ENCODE measurements at places on chromosomes 2 and 18.

- no peak for DNase-seq
Observed at GRCh38 chr18:72407048-72407447, 137.1 kb downstream of the CBLN2 start.

DNA sequence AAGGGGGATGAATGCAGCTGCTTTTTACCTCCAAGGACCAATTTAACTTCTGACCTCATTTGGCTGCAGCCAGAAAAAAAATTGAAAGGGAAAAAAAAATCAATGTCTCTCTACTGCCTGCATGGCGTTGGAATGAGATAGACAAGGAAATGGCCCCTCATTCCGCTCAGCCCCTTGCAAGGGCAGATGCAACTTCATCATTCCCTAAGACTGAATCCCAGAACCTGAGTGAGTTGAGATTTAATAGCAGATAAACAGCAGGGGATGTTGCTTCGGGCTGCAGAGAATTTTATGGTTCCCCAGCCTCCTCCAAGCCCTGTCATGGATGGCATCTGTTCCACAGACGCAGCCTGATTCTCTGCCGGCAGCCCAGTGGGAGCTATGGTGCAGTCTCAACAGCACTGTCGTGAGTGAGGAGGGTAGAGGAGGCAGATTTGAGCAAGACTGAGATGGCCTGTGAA lies 49.0 kb downstream of the CAPN13 start:
- DNase-seq: no peak

DNA sequence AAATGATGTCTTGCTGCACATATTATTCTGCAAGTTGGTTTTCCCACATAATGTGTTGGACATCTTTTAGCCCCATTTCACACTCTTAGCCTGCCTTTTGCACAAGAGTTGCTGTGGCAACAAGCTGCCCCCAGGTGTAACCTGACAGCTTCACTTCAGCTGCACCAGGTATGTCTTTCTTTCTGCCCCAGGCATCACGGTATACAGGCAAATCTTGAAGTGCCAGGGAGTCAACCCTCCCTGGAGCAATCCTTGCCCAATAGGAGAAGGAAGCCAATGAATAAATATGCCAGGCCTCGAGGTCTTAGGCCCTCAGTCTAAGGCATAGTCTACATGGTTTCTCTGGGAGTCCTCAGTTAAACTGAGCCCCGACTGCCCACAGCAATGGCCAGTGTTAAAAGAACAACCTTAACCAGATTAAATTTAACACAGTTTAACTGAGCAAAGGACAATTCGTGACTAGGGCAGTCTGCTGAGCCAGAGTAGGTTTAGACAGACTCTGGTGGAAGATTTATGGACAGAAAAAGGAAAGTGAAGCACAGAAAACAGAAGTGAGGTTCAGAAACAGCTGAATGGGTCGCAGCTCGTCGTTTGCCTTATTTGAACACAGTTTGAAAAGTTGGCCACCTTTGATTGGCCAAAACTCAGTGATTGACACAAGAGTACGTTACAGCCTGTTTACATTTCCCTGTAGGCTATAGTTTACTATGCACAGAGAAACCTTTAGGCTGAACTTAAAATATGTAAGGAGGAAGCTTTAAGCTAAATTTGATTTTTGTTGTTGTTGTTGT lies 32.0 kb upstream of the C1QL2 start:
- DNase-seq: no peak

DNA sequence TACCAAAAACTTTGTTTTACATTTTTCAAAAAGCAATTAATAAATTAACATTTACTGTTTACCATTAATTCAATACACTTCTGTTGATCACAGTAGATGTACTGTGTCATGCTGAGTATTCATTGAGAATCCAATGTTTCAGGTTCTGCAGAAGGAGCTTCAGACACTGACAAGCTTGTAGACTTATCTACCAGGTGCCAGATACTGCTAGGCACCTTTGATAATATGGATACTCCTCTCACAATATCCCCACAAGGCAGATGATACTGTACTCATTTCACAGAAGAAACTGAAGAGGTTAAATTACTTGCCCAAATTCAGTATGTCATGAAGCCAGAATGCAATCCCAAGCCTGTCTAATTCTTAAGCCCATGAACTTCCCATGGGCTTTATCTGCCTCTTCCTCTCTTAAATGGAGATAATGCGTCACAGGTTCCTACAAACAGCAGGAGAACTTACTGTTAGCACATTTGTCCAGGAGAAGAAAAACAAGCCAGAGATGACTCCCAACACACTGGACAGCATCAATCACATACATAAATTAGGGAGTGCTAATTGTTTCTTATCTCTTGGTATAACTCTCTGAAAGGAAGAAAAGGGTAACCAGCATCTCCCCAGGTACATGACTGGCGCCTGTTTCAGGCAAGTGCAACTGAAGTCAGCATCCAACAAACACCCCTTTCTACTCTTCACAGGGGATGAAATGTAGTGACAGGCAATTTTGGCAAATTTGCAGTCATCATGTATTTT lies 27.4 kb downstream of the ITSN2 start:
- DNase-seq: no peak

DNA sequence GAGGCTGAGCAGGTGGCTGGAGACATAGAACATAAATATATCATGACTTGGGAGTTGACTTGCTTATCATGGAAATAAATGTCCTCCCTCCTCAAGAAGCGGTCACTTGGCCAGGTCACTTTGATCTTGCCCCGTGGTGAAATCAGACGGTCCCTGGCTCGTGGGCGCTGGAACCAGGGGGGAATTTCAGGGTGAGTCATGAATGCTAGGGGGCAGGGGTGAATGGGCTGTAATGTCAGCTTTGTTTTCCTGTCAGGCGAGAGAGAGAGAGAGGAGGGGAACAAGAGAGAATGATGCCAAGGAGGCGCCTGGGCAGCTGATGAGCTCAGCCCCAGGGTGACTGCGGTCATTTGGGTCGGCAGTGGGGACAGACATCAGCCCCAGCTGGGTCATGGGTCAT lies 47.7 kb downstream of the RRM2 start:
- DNase-seq: peak; percentile 21

GRCh38 chr2:192265751-192266150 lies 71.0 kb upstream of the TMEFF2 start:
- DNase-seq: no peak

DNA sequence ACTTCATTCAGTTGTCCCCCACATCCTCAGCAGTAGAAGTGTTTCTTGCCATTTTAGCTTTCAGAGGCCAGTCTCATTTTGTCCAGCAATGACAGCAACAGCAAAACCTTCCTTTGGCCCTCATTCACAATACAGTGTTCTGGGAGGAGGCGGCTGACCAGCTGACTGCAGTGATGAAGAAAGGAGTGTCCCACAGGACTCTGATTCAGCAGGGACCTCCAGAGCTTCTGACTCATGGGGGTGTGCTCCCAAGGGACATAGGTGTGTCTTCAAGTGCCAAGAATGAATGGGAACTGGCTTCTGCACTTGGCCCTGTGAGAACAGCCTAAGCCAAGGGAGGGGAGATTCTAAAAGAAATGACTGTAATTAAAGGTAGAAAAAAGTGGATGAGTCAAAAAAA lies 147.0 kb upstream of the PELI1 start:
- DNase-seq: no peak

DNA sequence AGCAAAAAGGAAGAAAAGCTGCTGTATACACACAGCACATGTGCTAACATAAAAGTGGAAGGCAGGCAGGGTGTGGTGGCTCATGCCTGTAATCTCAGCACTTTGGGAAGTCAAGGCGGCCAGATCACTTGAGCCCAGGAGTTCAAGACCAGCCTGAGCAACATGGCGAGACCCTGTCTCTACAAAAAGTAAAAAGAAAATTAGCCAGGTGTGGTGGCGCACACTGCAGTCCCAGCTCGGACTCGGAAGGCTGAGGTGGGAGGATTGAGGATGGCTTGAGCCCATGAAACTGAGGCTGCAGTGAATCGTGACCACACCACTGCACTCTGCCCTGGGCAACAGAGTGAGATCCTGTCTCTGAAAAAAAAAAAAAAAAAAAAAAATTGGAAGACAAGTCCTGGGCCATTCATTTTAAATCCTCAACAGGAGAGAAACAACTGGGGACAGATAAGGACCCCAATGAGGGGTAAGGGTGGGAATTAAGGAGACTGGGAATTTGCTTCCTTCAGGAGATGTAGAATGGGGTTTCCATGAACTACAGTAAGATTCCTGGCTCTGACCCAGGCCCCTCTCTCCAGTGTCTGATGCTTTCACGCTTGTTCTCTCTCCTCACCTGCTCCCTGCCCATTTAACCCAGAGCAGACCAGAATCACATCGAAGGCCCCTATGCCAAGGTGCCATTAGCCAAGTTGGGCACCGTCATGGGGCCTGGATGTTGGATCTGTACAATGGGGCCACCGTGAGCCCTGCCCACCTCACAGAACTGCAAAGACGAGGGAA lies 29.6 kb downstream of the TNS1 start:
- no peak for DNase-seq

DNA sequence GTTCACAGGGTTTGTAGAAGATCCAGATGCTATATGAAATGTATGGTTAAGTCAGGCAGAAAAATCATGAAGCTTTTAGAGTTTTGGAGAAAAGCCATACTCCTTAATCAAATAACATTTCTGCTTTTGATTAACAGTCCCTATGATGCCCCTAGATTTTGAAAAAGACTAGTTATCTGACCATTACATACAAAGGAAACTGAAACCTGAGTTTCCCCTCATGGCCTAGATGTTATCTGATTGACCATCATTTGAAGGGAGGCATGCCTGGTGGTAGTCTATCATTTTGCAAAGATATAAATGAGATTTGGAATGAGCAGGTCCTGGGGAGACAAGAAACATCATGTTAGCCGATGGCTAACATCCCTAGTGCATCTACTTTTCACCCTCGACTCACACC lies 704.3 kb upstream of the FSHR start:
- no peak for DNase-seq

DNA sequence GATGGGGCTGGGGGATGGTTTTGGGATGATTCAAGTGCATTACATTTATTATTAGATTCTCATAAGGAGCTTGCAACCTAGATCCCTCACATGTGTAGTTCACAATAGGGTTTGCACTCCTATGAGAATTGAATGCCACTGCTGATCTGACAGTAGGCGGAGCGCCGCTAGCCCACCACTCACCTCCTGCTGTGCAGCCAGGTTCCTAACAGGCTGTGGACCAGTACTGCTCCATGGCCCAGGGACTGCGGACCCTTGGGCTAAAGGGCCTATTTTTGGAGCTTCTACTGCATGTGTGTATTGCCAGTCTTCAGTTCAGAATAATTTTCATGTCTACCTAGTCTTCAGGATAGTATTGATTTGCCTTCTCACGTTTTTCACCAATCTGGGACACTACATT lies 165.3 kb upstream of the TWIST2 start:
- DNase-seq: no peak

DNA sequence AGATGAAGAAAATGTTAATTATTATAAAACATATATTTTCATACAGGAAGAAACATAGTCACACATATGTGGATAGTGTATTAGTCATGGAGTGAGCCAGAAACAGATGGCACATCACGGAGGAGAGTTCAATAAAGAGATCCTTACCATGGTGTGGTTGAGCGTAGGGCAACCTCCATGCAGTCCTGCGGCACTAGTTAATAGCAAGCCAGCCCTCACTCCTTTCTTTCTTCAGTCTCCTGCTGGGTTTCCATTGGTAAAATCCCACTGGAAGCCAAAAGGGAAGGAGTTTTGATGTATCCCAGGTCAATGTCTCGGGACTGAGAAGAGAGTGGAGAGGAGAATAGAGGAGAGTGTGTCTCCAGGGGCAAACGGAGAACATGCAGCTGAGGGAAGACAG lies 328.1 kb downstream of the NR4A2 start:
- DNase-seq: no peak

- DNase-seq: no peak
Observed at GRCh38 chr2:106270471-106270891, 76.4 kb upstream of the UXS1 start.

DNA sequence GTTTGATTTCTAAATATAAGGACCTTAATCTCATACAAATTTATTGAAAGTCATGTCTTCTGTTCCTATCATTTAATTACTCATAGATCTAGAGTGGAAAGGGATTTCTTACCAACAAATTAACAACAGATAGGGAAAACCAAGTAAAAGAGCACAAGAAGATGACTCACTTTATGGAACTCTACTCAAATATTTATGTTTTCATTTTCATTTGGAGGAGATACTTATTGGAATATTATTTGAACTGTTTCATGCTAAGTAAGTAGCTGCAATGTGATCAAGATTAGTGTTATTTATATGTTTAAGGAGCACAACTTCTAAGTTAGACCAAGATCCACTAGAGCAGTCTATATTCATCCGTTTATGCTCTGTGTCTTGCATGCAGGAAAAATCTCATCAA lies 1.3 kb downstream of the NT5C1B start:
- DNase-seq: no peak

GRCh38 chr2:43367012-43367782 lies 140.8 kb upstream of the ZFP36L2 start:
- DNase-seq: no peak

DNA sequence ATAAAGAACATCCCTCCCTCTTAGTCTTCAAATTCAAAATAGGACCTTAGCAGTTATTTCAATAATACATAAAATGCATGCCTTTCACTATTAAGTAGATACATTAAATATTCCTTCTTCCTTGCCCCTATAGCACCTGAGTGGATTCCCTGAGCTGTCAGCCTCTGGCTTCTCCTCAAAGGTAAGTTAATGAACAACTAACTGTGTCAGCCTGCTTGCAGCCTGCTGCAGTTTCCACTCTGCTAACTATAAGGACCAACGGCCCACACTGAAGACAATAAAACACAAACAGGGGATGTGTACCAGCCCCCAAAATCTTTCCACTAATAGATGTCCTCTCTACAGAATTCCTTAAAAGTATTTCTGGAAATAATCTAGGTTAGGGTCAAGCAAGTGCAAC lies 5.0 kb downstream of the KCTD1 start:
- DNase-seq: no peak

GRCh38 chr2:100895402-100895801 lies 75.5 kb downstream of the NPAS2 start:
- DNase-seq: no peak

- DNase-seq: no peak
Observed at GRCh38 chr2:231785822-231786176, 446 bp upstream of the COPS7B start.

DNA sequence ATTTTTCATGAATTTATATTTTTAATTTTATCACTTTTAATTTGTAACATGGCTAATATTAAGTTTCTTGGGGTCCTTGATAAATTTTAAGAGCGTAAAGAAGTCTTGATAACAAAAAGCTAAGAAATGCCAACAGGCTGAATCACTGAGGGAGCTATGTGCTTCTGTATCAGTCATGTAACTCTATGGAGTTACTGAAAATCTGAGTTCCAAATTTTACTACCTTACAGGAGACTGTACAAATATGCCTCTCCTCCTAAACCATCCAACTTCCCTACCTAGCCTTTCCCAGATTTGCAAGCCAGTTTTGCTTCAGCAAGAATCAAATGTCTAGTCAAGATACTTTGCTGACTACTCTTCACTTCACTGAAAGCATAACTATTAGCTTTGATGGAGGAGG lies 35.7 kb downstream of the FEZ2 start:
- no peak for DNase-seq

DNA sequence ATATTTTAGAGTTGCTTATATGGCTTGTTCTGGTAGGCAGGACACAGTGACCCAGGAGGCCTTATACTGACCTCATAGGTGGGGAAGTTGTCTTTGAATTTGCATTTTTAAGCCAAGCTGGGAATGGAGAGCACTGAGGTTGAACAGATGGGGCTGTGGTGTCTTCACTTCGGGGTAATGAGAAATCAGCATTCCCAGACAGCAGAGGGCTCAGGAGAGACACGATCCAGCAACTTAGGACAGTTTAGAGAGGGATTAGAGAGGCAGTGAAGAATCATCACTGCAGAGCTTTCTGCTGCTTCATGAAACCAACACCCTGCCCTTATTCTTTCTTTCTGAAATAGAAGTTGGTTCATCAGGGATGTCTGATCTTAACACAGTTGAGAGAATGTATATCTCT lies 202.4 kb downstream of the TDRD15 start:
- DNase-seq: no peak

GRCh38 chr18:67954594-67954993 lies 438.1 kb upstream of the DSEL start:
- DNase-seq: no peak
